ENCODE measurements at places on chromosomes 16 and 17.

DNA sequence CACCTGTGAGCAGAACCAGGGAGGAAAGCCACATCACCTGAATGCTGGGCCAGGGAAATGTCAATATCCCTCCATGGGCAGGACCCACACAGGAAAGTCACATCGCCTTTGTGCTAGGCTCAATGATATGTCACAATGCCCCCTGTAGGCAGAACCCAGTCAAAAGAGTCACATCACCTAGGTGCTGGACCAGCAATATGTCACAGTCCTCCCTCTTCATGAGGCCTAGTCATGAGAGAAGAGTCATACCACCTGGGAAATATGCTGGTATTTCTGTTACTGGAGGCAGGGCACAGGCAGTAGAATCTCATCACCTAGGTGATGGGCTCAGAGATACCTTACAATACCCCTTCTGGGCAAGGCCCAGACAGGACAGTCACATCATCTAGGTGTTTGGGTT lies 1843.4 kb downstream of the TP53TG3F start:
- no peak for DNase-seq

DNA sequence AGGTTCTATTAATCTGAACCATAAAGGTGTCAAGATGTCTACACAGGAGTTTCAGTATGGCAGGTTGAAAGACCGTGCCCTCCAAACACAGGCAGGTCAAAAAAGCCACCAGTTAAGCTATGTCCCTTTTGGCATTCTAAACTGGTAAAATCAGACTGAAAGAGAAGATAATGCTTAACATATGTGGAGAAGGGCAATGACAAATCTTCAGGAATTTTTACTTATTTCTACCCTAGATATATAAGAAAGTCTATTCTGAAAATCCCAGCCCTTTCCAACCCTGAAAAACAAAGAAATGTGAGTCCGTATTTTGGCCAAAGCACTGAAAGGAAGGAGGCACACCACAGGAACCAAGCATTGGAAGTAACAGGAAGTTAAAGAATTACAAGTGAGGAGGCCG lies 16.5 kb downstream of the AP1G1 start:
- no peak for DNase-seq

DNA sequence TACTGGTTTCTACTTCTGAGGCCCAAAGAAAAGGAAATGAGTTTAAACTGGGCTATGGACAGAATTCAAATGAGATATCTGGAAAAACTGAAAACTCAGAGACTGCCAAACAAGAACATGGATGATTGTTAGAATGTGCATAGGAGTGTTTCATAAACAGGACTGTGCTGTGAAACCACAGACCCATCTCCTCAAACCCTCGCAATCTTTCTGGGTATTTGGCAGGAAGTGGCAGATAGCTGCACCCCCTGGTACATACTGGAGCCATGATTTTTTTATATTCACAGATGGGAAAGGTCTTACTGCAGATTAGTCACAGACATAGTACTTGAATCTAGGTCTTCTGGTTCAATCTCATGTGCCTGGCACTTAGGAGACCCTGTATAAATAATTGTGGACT lies 145.0 kb downstream of the CCDC182 start:
- DNase-seq = no peak

GRCh38 chr16:58533751-58534470 lies 18.6 kb downstream of the SETD6 start:
- DNase-seq = no peak

DNA sequence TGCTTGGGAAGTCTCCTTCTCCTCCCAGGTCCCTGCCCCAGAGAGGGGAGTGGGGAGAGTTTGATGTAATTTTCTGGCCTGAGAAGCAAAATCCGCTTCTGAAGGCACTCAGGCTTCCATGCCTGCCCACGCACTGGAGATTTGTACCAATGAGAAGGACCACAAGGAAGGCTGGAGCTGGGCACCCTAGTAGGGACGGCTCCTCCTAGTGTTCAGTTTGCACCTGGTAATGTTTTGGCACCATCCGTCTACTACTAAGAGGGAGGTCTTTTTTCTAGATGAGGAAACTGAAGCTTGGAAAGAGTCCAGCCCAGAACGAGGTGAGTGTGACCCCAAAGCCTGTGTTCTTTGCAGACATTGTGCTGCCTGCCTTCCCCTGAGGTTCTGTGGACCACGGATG lies 83.6 kb upstream of the NLRP1 start:
- DNase-seq = no peak

GRCh38 chr17:82065638-82066303 lies at the start of gene DUS1L:
DUS1L (minus strand) TSS chr17:82065804; CDS start chr17:82065059, 745 bp downstream.
- DNase-seq = peak; percentile 49

DNA sequence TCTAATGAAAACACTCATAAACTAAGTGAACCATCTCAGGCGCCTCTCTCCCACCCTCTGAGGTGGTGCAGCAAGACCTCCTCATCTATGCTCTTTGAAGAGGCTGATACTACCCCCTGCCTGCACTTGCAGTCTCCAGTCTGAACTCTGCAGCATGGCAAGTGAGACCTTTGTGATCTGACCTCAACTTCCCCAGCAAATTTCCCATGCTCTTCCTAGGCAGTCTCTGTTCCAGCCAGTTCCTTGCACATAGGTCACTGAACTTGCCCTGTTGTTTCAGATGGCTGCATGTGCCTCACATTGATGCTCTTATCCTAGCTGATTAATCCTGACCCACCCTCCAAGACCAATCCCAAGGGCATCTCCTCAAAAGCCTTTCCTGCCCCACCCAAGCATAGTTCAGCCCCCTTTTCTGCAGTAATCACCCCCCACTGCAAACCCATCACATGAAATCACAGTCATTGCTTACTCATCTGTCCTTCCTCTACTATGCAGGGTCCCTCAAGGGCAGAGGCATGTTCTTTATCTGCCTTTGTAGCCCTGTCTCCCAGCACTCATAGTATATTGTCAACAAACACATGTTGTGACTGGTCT lies 42.0 kb downstream of the TBX21 start:
- no peak for DNase-seq

DNA sequence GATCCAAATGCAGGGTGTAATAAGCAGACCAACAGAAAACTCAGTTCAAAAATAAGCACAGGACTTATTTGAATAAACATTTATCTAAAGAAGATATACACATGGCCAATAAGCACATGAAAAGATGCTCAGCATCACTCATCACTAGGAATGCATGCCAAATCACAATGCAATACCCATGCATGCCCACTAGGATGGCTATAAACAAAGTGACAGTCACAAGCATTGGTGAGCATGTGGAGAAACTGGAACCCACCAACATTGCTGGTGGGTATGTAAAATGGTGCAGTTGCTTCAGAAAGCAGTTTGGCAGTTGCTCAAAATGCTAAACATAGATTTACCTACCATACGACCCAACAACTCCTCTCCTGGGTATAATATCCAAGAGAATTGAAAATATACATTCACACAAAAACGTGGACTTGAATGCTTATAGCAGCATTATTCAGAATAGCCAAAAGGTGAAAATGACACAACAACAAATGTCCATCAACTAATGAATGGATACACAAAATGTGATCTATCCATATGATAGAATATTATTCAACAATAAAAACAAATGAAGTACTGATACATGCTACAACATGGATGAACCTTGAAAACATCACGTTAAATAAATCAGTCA lies 20.1 kb downstream of the UBE2O start:
- no peak for DNase-seq

DNA sequence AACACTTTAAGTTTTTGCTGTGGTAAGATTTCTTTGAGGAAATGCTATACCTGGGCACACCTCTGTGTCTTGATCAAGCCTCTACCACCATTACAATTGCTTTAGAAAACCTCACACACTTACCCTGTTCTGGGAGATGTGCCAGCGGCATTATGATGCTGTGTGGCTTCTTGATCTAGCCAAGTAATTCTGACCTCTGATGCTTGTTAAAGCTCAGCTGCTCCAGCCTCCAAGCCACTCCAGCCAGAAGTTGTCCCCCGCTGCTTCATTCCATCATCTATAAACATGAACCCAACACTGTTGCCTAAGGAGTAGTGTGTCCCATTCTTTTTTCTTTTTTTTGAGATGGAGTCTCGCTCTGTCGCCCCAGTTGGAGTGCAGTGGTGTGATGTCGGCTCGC lies 60.1 kb downstream of the CYLD start:
- DNase-seq = no peak

- no peak for DNase-seq
Observed at GRCh38 chr16:11605891-11606290, 19.2 kb upstream of the LITAF start.

GRCh38 chr17:41810659-41811548 lies 845 bp downstream of the P3H4 start:
- DNase-seq = no peak

DNA sequence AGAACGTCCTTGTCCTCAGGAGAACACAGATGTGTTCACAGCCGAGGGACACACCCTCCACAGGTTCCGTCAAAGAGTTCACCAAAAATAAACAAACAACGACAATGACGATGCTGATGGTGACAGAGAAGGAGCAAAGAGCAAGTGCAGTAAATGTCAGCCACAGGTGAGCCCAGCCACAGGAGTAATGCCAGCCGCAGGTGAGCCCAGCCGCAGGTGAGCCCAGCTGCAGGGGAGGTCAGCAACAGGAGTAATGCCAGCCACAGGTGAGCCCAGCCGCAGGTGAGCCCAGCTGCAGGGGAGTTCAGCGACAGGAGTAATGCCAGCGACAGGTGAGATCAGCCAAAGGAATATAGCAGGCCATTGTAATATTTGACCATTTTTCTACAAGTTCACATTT lies 315.2 kb downstream of the FOXL1 start:
- no peak for DNase-seq

DNA sequence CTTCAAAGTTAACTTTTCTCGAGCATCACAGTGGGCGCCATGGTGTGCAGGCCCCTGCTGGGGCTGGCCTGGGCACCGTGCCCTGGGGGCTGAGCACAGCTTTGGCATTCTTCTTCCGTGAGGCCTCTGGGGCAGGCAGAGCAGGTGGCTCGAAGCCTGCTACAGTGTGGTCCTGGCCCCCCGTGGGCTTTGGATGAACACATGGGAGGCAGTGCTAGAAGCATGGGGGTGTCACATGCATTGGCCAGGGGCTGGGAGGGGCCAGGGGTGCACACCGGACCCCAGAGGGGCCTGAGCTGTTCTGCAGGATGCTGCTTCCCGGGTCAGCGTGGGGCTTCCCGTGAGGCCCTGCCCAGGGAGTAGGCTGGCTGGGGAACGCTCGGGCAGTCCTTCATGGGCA lies 12.1 kb upstream of the C16orf74 start:
- DNase-seq = no peak

DNA sequence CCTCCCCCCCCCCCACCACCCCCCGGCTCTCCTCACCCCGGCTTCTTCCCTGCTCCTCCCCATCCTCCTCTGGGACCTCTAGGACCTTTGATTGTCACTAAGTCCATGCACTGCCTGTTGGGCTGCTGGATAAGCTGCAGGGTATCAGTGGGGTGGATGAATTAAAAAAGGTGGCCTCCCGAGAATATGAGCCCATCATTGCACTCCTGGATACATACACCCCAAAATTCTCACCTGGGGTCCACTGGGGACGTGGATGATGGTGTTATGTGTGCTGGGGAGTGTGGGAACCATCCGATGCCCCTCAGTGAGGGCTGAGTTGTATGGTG lies 88.8 kb downstream of the IRF8 start:
- no peak for DNase-seq

DNA sequence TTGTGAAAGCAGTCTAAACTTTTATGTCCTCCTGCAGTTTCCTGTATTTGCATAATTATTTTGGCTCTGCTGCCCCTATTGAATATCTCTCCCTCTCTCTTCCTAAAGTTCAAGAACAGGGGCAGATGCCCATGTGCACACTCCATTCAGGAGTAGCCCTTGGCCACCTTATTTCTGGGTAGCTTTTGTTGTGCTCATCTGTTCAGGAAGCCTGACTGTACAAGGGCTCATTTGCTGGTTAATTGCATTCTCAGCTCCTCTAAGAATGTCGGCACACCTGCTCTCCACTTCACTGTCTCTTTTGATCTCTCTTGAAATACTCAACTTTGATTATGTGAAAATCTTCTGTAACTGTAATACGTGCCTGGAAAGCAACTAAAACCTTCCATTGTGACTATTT lies 1378.8 kb upstream of the CDH8 start:
- DNase-seq = no peak

GRCh38 chr17:6196355-6196754 lies 126.2 kb downstream of the WSCD1 start:
- DNase-seq = no peak

DNA sequence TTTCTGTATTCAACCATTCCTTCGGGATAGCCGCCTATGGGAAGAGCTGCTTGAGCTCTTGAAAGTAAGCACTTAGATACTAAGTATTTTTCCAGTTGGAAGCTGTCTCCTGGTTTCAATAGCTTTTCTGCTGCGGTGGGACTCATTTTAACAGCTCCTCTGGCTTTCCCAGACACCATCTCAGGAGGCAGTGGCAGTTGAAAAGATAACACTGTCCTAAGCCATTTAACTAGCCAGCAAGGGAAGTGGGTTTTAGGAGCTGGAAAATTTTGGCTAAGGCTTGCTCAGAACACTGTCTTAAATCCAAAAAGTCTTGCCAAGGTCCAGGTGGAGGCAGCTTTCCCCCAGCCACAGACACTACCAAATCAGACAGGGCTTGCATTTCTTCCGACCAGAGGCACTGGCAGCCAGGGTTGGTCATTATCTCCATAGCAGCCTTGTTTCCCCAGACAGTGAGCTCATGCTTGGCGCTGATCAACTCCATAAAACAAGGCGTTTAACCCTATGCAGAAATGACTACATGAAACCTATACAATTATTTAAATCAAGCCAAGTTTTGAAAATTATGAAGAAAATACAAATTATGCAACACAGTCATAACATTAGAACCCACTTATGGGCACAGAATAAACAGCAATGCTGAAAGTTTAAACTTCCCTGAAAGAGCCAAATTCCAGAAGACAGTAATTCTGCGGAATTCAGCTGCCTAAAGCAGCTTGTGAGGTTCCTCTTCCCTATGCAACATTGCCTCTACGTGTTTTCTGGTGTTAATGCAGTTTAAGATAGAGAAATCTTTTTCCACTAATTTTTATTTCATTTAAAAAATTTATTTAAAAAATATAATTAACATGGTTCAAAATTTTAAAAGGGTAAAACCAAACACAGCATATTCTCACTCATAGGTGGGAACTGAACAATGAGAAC lies 25.0 kb downstream of the GABARAPL2 start:
- DNase-seq = no peak

DNA sequence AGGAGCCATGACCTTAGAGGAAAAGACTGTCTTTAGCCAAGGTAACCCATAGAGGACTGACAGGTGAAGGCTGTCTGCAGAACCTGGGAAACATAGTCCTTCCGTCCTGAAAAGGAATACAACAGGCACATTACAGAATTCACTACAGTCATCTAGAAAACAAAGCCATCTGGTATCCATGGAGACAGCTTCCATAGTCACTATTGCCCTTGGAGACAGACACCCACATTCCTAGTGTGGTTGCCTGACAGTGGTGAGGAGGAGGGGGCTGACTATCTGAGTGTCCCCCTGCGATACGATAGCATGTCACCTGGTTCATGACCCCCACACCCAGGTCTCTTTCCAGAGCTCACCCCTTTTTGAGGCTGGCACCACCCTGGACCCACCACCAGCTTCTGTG lies 254.7 kb downstream of the CDH13 start:
- no peak for DNase-seq

Data from stimulated activated CD4-positive, alpha-beta T cell treated with anti-CD3 and anti-CD28 coated beads, TNF-alpha, amount 100 ng/mL, for 48 hours (primary cell).